Activated naive CD8-positive, alpha-beta T cell treated with anti-CD3 and anti-CD28 coated beads, Interleukin-2, amount 50 U/mL, for 16 hours (primary cell): ENCODE measurements at places on chromosomes 12 and 14.

- no peak for DNase-seq
These were observed 38.1 kb upstream of the NT5DC3 start for GRCh38 chr12:103879048-103879692.

- DNase-seq, result no peak
These were observed 96.3 kb upstream of the EVL start for GRCh38 chr14:99968941-99969340.

DNA sequence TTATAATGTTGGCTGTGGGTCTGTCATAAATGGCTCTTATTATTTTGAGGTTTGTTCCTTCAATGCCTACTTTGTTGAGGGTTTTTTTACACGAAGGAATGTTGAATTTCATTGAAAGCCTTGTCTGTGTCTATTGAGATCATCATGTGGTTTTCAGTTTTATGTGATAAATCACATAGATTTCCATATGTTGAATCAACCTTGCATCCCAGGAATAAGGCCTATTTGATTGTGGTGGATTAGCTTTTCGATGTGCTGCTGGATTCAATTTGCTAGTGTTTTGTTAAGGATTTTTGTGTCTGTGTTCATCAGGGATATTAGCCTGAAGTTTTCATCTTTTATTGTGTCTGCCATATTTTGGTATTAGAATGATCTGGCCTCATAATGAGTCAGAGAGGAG, 27.6 kb downstream of the SLC2A13 start:
- DNase-seq, result no peak

- no peak for DNase-seq
These were observed 37.7 kb downstream of the CCDC177 start for GRCh38 chr14:69536971-69537370.

GRCh38 chr12:24661657-24662096, 287.2 kb downstream of the BCAT1 start:
- no peak for DNase-seq

DNA sequence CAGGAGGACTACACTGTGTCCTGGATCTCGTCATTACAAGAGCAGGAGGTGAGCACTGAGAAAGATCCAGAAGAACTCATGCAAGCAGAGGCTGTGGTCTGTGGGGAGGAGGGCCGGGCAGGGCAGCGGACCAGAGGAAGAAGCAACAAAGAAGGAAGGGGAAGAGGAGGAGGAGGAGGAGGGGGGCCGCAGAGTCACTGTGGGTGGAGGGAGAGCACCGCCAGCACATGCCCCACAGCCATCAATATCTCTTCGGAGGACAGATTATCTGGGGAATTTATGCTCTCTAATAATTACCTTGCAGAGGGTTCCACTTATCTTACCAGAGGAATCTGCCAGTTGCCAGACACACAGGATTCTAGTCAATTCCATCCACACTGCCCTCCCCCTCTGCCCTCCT, 105.6 kb downstream of the DPF3 start:
- no peak for DNase-seq

DNA sequence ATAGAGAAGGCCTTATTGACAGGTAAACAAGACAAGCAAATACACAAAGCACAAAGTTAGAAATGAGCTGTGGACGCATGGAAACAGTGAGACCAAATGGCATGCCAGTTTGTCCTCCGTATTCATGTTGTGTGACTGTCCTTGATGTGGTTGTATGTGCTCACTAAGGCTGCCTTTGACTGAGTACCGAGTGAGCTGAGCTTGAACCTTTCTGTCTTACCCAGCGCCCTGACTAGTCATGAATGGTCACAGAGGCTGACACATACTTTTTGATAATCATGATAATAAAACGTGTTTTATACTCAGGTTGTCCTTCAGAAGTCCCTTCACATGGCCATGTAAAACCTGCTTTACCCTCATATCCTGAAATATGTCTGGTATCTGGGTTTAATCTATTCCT, 553 bp upstream of the CATSPERB start:
- no peak for DNase-seq

- DNase-seq, result no peak
These were observed 30.8 kb downstream of the TMTC3 start for GRCh38 chr12:88172844-88173407.

DNA sequence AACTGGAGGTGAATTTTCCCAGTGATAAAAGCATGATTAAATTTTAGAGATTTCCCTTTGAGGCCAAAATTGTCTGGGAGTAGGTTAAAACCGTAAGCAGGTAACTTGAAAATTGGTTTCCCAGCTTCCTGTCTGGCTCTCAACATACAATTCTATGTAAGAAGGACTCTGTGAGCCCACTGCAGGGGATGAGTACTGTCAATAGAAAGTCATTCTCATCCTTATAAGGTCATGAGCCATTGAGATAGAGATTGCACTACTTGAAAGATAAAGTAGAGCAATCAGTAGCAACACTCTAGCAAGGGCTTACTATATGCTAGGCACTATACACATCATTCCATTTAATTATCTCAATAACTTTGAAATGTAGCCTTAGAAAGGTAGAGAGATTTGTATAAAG, 225.6 kb upstream of the HMGA2 start:
- no peak for DNase-seq

DNA sequence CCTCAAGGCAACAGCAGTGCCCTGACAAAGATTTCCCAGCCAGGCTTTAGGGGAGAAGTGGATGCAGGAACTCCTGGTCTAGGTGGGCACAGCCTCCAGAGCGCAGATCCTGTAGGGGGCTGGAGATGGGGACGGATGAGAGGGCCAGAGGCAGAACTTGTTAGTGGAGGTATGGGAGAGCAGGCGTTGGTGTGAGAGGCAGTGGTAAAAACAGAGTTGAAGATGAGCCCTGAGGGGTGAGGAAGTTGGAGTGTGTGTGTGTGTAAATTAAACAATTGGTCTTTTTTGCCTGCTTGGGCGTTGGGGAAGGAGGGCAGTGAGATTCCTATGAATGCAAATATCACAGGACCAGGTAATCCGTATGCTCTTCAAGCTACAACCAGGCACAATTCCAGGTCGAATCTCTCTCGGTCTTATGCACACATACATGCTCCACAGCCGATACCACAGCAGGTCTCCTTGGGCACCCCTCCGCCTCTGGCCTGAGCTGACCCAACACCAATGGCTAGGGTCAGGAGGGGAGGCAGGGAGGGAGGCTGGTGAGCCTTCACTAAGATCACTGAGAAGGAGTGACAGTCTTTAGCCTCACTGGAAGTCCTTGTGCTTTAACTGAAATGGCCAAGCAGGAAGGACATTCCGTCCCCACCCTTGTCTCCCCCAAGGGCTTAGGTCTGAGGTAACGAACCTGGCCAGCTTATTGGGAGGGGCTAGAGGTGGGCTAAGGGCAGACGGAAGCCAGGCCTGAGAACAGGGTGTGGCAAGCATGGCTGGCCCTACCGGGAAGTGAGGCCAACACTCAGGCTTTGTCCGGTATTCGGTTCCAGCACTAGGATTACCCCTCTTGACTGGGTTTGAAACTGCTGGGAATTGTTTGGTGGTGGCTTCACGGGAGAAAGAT, 1.5 kb upstream of the KRT7 start:
- no peak for DNase-seq

DNA sequence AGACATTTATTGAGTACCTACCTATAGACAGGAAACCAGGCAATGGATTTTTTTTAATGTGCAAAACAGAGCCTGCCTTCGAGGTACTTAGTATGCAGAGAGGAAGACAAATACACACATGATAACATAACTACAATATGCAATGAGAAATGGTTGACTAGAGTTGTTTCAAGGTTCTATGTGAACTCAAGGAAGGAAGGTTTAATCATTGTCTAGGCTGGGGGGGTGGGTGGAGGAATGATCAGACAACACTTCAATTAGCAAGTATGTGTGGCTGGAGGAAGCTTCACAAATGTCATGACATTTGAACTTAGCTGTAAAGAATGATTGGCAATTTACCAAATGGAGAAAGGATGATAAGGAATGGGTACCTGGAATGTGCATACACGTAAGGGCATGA, 985.3 kb downstream of the FLRT2 start:
- DNase-seq, result no peak

- DNase-seq, result no peak
These were observed 109.8 kb upstream of the BCAT1 start for GRCh38 chr12:25058658-25059058.

DNA sequence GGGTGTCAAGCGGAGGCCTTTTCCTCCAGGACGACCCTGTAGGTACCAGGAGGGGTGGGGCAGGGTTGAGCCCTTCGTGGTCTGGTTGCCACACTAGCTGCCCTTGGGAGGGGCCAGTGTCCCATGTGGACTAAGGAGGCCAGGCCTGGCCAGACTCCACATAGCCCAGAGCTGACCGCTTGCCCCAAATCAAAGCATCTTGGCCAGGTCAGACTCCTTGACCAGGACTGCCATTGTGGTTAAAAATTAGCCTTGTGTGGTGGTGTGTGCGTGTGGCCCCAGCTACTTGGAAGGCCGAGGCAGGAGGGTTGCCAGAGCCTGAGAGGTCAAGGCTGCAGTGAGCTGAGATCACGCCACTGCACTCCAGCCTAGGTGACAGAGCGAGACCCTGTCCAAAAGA, 24.8 kb downstream of the ALDH2 start:
- DNase-seq, result no peak

GRCh38 chr14:68896132-68896531, 83.0 kb downstream of the ACTN1 start:
- DNase-seq, result no peak

DNA sequence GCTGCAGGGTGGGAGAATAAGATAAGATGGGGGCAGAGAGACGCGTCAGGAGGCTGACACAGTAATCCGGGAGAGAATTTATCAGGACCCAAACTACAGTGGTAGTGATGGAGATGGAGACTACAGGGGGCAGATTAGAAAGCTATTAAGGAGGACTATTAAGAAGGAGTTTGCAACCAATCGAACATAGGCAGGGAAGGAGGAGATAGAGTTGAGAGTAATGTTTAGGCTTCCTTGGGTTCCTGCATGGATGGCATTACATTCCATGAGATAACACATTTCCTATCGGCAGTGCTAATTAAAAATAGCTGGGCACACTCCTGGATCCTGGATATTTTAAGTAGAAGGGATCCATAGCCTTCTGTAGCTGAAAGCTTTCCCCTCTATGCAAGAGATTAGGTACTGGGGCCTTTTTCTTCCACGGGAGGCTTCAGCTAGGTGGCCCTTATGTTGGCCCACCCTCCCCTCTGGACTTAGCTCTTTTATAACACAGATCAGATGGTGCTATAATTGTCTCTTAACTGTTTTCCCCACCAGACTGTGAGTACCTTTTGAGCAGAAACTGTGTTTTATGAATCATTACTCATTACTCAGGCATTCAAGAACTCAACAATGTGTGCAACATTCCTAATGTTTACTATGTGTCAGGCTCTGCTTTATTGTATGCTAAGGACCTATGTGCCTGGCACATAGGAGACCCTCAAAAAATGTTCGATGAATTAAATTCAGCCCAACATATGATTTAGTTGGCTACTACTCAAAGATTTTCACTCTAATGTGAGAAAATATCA, 113.0 kb downstream of the RMST start:
- DNase-seq, result no peak

DNA sequence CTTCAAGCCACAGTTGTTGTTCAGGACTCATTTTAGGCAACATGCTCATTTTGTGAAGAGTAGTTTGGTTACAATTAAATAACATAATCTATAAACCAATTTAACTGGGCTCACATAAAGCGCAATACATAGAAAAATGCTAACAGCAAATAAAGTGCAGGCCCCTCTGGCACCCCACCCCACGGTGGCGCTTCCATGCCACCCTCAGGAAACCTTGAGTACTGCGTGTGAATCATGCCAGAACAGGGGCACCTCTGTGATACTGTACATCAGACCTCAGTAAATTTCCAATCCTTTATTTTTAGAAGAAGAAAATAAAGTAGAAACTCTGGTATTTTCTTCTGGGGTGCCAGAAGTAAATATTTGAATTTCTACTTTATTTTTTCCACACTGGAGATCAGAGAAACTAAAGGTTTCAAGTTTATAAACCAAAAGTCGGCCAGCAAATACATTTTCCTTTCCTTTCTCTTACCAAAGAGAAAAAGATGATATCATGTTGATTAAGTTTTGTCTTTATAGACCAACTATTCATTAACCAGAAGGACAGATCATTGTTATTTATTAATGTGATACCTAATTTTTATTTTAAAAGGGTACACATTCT, 316.8 kb downstream of the PAWR start:
- DNase-seq, result no peak

DNA sequence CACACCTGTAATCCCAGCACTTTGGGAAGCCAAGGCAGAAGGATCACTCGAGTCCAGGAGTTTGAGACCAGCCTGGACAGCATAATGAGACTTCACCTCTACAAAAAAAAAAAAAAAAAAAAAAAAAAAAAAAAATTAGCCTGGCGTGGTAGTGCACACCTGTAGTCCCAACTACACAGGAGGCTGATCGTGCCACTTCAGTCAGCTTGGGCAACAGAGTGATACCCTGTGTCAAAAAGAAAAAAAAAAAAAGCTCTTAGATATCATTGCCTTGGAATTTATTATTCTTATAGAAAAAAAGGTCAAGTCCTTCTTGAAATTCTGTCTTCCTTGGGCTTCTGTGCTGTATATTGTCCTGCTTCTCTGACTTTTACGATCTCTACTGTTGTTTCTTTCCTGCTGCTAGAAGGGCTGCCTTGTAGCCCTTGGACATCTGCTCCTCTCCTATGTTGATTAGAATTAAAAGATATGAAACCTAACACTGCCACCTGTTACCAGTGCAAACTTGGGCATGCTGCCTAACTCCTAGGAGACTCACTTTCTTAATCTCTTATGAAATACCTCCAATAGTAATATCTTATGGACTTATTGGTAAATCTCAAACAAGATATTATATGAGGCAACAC, 5.7 kb downstream of the TMEM19 start:
- DNase-seq, result no peak

GRCh38 chr12:119024356-119024755, 43.0 kb downstream of the SRRM4 start:
- DNase-seq, result no peak

DNA sequence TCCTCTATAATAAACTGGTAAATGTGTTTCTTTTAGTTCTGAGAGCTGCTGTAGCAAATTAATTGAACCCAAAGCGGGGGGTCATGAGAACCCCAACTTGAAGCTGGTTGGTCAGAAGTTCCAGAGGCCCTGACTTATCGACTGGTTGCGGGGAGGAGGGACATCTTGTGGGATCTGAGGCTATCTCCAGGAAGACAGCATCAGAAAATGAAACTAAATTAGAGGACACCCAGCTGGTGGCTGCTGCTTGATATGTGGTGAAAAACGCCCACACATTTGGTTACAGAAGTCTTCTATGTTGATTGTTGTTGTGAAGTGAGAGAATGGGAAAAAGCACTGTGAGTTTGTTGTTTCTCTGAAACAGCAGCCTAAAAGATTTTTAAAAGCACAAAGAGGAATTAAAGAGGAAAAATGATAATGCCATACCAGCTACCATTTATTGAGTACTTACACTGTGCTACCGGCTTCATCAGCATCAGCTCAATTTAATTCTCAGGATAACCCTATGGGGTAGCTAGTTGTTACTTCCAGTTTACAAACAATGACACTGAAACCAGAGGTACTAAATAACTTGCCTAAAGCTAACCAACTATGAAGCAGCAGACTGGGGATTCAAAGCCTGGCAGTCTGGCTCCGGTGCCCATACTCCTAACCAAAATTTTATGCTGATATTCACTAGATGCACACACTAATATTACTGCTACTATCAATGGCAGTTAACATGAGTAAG, 24.3 kb downstream of the DDX24 start:
- DNase-seq, result no peak

- DNase-seq, result no peak
These were observed 6.0 kb downstream of the SIX6 start for GRCh38 chr14:60514741-60515491.
